ENCODE measurements at places on chromosomes 4 and X. TPM values are rescaled to one million over a fixed set of nuclear protein-coding genes. Genes with fewer than 3 reads are reported as not detected.
A peak's percentile ranks its signal among the peaks of the same experiment; 100 is the strongest.

NUDT10 gene
- 7.6 TPM for total RNA-seq

RPS6KA6 gene
- total RNA-seq = 3.8 TPM

DNA sequence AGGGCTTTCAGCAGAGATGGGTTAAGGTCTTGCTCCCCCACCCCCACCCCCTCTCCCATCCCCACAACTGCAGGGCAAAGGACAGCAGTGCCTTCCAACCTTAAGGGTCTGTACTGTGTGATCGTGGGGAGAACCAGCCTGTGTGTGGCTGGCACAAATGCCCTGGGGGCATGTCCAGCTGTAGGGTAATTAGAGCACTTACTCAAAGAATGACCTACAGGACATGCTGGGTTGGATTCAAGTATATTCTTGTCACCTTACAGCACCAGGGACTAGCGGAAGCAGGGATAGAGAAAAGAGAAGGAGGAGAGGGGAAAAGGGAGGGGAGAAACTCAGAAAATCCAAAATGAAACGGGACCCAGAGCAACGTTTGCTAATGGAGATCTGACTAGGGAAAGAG is 191.3 kb upstream of the GATB start:
- no peak for DNase-seq

DNA sequence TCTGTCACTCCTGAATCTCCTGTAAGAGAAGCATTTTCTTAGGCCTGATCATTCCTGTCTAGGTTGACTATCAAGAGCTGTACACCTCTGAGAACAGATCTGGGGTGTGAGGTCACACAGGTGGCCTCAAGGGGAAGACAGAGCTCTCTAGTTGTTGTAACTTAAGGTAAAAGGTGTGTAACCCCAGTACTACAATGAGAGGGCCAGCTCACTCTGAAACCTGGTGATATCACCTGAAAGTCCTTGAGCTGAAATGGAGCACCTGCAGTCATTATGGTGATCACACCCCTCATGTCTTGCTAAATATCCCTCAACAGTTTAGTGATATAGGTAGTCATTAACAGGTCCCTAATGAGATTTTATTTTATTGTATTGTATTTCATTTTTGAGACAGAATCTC is 8.8 kb upstream of the FAM9C start:
- no peak for DNase-seq

DNA sequence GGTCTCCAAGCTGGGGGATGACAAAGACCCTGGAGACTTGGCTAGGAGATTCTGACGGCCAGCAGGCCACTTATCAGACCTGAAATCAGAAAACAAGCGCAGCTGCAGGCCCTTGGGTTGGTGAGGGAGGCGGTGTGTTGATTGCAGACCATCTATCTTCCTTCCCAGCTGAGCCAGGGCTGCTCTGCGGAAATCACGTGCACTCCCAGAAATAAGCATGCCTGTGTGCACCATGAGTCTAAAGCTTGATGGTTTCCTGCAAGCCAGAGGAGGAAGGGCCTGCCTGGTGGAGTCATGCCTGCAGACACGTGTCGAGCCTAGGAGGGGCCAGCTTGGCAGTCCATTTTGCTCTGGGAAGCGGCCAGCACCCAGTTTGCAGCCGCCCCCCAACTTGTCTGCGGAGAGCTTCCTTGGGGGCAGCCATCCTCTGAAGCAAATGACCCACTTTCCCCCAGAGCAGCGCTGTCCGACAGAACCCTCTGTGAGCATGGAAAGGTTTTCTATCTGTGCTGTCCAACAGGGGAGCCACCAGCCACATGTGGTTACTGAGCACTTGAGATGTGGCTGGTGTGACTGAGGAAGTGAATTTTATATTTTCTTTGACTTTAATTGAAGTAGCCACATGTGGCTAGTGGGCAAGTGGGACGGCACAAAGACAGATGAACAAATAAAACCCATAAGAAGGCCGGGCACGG is 175.7 kb upstream of the BCOR start:
- DNase-seq = peak; percentile 51

- DNase-seq = peak; percentile 81
These were observed 16.7 kb upstream of the AFAP1 start for GRCh38 chr4:7956270-7956808.

GRCh38 chr4:10032625-10033024 is 11.3 kb upstream of the SLC2A9 start:
- DNase-seq = peak; percentile 77

DNA sequence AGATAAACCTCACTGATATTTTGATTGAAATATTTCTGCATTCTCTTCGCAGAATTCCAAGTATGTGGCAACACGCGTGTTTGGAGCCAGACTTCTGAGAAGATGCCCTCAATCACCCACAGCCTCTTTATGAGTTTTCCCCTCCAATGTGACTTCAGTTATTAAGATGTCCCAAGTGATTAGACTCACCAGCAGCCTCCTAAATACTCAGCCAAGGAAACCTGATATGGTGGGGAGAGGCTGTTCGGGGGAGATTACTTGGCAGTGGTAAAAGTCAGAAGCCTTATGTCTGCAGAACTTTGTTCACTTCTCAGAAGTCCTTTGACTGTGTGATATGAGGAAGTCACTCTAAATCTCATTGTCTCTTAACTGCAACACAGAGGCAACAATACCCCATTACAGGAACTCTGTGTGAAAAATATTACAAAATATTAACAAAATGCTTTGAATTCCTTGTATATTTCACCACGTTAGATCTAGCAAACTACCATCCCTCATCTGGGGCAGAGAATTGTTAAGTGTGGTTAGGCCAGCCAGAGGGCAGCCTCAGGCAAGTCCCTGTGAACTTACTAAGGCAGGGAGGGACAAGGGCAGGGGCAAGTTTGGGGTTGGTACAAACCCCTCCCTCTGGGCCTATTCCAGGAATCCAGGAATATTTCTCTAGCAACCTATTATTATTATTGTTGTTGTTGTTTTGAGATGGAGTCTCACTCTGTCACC is 151.4 kb upstream of the USP9X start:
- peak; percentile 72 for DNase-seq

GRCh38 chrX:136210806-136211205 is 40.4 kb downstream of the MAP7D3 start:
- no peak for DNase-seq

DNA sequence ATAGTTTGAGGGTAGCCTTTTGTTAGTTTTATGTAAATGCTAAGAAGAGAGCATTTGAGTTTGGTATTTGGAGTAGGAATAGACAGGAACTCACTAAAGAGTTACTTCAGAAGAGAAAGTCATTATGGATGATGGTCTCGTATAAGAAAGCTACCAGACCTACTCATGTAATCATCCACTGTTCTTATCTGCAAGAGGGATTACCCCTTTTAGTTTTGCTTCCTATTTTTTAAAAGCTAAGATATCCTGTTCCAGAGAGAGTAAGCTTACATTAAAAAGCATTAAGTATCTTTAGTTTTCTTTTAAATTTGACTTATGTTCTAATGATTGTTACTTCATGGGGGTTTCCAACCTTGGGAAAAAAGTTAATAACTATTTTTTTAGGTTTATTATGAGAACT is 12.5 kb upstream of the ART3 start:
- DNase-seq = no peak

DNA sequence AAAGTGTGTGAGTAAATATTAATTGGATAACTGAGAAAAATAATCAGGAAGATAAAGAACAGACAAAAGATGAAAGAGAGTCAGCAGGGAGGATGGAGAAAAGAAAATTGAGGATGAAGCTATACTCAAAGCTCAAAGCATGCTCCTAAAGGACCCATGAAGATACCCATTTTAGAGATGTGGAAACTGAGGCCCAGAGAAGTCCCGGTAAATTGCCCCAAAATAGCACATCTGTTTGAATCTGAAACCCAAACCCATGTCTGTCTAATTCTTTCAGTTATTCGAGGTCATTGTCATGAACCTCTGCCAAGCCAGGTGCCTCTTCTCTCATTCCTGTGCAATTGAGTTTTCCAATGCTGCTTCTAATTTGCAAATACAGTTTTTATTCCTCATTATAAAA is 29.6 kb upstream of the MSX1 start:
- DNase-seq = no peak
